Choroid plexus epithelial cell (primary cell): ENCODE measurements at places on chromosomes 5 and 9.

DNA sequence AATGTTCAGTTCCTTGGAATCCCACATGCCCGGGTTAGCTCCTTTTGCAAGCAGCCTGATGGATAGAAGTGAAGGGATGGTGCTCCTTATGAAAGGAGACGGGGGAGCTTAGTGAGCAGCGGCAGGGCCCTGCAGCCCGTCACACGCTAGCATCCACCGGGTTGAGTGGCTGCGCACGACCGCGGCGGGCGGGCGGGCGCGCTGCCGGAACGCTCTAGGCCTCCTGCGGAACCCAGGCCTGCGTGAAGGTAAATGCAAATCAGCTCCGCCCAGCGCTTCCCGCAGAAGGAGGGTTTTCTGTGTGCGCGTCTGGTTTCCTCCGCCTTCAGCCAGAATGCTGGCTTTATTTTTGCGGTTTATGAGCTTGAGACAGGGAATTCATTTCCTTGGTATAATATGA, 19.8 kb downstream of the IL12B start:
- peak; percentile 58 for DNase-seq

DNA sequence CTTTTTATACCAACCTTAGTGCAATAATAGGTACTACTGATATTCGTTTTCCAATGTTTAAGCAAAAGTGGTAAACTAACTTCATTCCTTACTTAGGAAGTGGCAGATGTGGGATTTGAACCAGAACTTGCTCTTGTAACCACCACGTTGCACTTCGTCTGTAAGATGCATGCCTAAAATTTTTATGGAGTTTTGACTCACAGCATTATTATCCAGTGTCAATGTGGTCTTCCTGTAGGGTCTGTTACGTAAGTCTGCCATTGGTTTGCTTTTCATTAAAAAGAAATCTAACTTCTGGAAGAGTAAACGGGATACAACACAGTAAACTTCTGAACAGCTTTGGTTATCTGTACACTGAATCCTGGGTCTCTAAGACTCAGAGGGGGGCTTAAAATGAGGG, 521.0 kb upstream of the WWC1 start:
- peak; percentile 61 for DNase-seq

GRCh38 chr5:123827811-123828210, 315.8 kb downstream of the CSNK1G3 start:
- DNase-seq = no peak

DNA sequence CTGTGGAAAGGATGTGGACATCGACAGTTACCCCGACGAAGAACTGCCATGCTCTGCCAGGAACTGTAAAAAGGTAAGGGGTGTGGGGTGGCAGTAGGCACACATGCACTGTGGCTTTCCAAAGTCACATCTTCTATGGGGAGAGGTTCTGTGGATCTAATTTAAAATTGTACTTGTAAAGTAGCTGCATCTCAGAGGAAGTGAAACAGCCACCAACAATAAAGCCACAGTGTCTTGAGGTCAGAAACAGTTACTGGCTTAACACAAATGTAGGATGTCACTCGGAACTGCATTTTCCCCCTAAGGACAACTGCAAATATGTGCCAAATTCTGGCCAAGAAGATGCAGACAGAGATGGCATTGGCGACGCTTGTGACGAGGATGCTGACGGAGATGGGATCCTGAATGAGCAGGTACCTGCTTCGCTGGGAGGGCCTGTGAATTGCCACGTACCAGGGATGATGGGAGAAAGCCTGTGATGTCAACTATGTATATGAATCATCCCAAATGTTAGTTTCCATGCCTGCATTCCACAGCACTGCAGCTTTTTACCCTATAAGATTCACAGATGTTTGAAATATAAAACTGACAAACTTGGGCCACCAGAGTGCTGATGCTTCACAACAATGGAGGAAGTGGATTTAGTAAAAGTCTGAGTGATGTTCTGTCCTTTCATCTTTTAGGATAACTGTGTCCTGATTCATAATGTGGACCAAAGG, 35.3 kb downstream of the THBS4 start:
- no peak for DNase-seq

GRCh38 chr9:116417464-116417863, 263.9 kb downstream of the PAPPA start:
- no peak for DNase-seq

GRCh38 chr5:111667128-111667736, 89.8 kb downstream of the NREP start:
- DNase-seq = no peak

- DNase-seq = no peak
Observed at GRCh38 chr9:122780026-122780425, 8.7 kb upstream of the OR5C1 start.
